EH (cell line): ENCODE measurements at places on chromosomes 16 and 17.

DNA sequence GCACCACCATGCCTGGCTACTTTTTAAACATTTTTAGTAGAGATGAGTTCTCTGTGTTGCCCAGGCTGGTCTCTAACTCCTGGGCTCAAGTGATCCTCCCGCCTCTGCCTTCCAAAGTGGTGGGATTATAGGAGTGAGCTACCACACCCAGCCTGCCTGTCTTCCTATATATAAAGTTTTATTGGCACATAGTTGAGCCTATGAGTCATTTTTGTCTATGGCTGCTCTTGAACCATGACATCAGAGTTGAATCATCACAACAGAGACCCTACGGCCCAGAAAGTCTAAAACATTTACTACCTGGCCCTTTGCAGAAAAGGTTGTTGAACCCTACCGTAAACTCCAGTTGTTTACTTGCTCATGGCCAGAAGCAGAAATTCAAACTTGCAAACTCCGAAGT lies 7.9 kb downstream of the SEPTIN12 start:
- DNase-seq: peak; percentile 40

DNA sequence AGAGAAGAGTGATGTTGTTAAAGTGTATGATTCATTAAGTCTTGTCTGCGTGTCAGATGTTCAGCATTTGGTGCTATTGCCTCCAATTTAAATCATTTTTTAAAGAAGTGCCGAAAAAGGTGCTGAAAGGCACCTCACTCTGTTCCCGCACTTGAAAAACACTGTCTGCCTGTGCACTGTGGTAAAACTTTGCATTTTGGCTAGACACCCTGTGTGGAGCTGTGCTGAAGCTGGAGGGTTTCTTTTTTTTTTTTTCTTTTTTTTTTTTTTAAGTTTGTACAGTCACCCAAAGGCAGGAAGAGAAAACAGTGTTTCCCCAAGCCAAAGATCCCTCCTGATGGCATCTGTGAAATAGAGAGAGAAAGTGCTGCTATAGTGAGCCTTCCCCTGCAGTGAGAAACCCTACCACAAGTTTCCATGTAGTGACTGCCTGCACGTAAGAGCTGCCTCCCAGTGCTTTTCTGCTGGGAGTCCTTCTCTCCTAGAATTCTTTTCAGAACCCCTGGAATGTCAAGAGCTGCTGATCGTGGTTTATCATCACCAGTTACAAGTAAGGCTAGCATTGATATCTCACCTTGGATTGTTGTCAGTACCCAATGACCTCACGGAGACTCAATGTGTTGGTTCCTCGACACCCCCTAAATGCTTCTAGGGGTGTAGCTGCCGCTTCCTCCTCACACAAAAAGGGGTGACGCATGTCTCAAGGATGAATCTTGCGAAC lies 116.0 kb upstream of the SOX9 start:
- no peak for DNase-seq

DNA sequence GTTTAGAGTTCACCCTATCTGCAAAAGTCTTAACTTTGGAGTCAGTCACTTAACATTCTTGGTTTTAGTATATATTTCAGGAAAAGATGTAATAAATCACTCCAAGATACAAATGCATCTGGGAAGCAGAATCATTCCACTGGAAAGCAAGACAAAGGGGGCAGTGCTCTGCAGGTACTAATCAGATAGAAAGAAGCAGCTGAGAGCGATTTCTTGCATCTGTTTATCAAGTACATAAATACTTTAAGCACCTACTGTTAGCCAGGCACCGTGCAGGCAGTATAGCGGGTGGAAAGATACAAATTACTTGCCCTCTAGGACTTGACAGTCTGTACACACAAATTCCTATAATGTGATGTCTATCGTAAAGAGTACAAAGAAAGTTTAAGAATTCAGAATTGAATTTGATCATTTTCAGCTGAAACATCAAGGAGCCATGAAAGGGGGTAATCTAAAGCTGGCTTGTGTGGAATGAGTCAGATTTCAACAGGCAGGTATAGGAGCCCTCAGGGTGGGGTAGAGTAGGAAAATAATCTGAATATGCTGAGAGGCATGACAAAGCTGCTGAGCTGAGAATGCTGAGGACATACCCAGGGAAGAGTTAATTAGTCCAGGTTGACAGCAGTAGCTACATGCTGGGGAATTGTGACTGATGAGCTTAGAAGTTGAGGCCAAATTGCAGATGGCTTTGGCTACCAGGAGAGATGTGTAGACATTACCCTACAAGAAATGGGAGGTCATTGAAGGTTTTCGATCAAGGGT lies 110.2 kb downstream of the CA10 start:
- no peak for DNase-seq

- no peak for DNase-seq
Measured at GRCh38 chr17:60167065-60167741, 17.4 kb downstream of the CA4 start.

GRCh38 chr17:27550974-27551505 lies 79.9 kb upstream of the LGALS9 start:
- no peak for DNase-seq

DNA sequence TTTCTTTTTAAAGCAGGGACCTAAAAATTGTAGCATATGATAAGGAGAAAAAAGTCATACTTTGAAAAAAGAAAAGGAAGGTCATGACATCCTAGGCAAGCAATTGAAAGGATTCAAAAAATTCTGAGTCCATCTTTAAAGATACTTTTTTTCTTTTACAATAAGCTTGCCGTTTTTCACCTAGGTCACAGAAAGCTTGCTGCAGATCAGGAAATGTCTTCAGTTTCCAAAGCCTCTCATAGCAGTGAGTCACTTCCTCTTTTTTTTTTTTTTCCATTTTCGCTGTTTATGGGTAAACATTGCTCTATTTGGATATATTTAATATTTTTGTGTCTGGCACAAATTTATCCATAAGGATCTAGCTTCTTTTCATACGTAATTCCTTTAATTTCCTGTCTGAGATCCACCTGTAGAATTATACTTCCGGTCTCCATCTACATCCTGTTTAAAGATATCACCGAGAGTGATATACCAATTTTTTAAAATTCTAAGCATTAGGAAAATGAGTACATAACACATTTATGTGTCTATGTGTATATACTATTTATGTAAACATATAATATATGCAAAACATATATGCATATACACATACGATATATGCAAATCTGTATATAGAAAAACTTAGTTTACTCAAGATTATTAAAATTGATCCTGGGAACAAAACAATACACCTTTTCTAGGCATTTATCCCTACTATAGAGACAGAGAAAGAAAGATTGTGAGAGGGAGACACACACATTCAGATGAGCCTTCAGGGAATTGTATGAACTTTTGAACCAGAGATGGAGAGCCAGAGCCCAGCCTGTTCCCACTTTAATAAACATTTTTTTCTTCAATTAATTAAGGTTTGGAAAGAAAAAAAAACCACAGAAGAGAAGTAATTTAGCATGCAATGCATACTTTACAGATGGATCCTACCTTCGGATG lies 134.4 kb downstream of the SKAP1 start:
- DNase-seq: peak; percentile 6

DNA sequence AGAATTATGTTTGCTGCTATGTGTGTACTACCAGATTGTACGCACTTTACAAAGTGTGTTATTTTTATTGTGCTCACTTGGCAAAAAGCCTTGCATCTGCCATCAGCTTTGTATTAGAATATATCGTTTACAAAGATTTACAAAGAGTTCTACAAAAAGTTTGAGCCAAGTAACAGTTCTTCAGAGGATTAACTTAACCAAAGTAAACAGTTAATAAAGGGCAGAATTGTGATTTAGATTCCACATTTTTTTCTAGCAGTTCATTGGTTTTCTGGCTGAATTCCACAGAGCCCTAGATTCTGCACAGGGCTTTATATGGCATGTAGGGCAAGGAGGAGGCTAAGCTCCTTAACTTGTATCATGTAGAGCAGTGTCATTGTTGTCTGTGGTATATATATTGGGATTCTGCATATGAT lies 29.4 kb downstream of the UTP18 start:
- DNase-seq: peak; percentile 57

DNA sequence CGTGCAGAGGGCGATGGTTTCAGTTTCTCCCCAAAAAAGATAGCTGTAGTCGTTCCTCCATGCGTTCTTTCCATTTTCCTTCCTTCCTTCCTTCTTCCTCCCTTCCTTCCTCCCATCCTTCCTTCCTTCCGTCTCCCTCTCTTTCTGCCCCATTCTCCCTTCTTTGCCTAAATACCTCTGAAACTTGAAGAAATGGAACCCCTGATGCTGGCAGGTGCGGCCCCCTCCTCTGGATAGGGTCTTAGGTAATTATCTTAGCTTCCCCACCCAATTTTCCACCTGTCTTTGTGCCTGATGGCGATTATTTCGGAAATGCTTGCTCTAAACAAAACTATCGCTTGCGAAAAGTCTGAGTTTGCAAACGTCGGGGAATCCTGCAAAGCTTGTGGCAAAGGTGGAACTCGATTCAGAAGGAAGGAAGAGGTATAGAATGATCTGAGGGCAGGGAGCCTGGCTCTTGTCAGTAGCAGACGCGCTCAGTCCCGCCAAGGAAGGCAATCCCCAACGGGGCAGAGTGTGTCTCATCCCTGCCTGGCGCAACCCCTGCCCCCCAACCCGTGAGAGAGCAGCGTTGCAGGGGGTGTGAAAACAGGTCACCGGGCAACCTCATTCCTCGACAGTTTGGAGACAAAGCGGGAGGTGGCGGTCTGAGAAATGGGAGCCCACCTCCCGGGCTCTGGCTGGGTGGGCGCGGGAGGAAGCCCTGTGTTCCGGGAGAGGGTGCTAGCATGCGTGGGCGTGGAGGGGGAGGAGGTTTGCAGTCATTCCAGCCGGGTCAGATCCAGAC lies 2.9 kb upstream of the CBX8 start:
- no peak for DNase-seq

GRCh38 chr17:59470624-59471297 lies 94.6 kb upstream of the DHX40 start:
- DNase-seq: no peak

DNA sequence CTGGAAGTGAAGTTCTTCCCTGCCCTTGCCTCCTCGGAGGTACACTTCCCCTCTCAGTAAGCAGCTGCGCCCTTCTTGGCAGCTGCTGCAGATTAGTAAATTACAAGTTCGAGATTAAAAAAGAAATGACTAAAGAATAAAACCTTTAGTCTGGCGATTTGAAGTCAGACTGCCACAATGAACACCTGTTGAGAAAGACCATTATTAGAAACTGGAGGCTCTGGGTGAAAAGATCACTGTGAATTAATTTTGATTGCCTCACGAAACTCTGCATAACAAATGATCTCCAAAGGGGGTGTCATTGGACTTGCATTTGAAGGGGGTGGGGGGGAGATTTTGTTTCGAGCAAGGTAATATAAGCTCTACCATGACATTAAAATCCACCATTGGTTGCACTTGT lies 39.3 kb downstream of the SALL1 start:
- no peak for DNase-seq

DNA sequence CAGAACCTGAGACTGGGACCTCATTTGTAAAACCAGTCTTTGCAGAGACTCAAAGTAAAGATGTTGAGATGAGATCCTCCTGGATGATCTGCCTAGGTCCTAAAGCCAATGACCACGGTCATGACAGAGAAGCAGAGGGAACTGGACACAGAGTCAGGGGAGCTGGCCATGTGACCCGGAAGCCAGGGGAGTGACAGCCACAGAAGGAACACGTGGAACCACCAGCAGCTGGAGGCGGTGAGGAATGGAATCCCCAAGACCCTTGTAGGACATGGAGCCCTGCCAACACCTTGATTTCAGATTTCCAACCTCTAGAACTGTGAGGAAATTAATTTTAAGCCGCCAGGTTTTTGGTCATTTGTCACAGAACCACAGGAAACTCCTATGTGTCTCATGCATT lies 37.0 kb downstream of the USP22 start:
- no peak for DNase-seq

DNA sequence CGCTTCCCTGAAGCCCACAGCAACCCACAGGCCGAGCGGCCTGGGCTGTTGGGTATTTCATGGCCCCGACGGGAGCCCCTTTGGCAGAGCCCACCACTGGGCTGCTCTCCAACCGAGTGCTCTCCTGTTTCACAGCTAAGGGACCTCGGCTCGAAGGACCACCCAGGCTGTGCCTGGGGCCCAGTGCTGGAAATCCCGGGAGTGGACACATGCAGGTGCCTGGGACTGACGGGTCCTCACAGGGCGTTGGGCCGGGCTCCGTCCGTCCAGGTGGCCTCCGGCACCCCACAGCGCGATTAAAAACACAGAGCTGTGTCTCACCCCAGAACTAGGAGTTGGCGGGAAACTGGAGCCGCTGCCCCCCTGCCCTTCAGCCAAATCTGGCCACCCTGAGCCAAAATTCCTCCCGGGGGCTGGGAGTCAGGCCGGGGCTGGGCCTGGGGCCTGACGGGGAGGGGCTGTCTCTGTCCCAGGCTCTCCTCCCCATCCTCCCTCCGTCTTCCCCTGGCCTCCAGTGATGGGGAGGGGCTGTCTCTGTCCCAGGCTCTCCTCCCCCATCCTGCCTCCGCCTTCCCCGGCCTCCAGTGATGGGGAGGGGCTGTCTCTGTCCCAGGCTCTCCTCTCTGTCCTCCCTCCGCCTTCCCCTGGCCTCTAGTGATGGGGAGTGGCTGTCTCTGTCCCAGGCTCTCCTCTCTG lies 14.1 kb downstream of the UTS2R start:
- no peak for DNase-seq

DNA sequence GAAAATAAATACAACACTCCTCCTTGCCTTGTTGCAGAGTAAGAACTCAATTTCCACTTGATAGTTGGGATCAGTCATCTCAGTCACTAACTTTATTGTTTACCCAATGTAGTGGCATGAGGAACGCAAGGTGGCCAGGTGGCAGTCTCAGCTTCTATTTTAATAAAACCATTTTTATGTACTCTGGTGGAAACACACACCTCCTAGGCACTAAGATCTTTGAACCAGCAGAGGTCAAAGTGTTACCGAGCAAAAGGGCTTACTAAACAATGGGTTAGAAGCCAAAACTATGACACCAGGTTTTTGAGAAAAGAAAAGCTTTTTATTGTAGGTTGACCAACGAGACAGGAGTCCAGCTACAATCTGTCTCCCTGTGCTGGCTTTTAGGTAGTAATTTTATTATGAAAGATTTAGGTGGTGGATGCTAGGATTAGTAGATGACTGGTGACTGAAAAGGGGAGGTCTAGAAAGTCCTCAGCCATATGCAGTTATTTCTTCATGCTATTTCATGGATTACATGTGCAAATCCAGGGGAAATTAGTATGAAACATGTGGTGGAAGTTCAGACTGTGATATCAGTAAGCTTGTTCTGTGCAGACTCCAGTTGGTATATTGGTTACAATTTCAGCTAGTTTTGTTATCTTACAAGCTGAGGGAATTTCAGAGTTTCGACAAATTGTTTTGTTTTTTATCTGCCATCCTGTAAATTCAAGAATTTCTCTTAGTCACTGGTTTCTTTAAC lies 122.3 kb downstream of the PCTP start:
- DNase-seq: no peak

GRCh38 chr16:84715424-84715823 lies 15.6 kb downstream of the USP10 start:
- DNase-seq: no peak
